Ovary (tissue), 10 donors: ENCODE measurements at places on chromosomes 6 and 20. TPM values are rescaled to one million over a fixed set of nuclear protein-coding genes. Genes with fewer than 3 reads are reported as not detected.
A peak's percentile ranks its signal among the peaks of the same experiment; 100 is the strongest.

DNA sequence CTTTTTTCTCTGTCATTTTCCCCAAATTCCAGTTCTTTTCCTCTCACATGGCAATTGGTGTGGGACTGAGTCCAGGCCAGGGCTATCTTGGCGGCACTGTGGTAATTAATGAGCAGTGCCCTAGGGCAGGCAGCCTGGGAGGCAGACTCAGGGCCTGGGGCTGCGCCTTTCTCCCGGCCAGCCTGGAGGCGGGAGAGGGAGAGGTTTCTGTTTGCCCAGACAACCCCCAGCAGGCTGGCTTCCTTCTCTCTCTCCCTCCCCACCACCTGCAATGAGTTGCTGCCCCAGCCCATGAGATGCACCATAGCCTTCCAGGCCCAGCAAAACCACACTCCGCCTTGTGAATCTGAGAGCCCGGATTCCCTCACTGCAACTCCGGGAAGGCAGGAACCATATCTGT is 15.1 kb upstream of the CCDC167 start:
- H3K4me1 ChIP-seq, result no peaks in the 10 kb centered on the region
- H3K36me3 ChIP-seq, result no peaks in the 10 kb centered on the region
- no peak for DNase-seq
- H3K4me3 ChIP-seq, result no peak overlapping the region
- H3K27ac ChIP-seq, result no peak overlapping the region
- no peaks in the 10 kb centered on the region for H3K27me3 ChIP-seq

Gene ECT2L
- 1.2 TPM for total RNA-seq

Gene NOTCH4
- total RNA-seq, result 7.4 TPM

DNA sequence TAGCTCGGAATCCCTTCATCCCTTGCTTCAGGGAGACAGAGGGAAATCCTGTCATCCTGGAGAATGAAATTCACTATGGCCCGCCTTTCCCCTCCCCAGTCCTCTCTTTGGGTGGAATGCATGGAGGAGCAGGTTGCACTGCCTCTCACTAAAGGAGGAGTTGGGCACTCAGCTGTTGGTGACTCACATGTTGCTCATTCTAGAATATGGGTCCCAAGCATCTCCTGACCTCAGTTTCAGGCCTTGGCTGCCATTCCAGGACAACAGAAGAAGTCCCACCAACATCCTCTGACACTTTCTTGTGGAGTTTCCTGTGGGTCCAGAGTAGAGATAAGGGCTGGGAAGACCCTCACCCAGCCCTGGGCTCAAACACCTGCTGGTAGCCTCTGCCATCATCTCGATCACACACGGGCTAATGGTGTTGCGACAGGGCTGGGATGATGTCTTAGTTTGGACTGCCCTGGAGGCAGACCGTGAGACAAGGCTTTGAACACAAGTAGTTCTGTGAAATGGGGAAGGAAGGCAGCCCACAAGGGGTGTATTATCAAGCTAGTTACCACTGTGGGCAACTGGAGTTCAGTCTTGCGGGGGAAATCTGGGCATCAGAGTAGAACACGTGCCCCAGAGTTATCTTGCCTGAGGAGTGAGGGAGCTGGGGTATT is 52.4 kb upstream of the RNF24 start:
- H3K36me3 ChIP-seq, result no peaks in the 10 kb centered on the region
- H3K27me3 ChIP-seq, result no peaks in the 10 kb centered on the region

DNA sequence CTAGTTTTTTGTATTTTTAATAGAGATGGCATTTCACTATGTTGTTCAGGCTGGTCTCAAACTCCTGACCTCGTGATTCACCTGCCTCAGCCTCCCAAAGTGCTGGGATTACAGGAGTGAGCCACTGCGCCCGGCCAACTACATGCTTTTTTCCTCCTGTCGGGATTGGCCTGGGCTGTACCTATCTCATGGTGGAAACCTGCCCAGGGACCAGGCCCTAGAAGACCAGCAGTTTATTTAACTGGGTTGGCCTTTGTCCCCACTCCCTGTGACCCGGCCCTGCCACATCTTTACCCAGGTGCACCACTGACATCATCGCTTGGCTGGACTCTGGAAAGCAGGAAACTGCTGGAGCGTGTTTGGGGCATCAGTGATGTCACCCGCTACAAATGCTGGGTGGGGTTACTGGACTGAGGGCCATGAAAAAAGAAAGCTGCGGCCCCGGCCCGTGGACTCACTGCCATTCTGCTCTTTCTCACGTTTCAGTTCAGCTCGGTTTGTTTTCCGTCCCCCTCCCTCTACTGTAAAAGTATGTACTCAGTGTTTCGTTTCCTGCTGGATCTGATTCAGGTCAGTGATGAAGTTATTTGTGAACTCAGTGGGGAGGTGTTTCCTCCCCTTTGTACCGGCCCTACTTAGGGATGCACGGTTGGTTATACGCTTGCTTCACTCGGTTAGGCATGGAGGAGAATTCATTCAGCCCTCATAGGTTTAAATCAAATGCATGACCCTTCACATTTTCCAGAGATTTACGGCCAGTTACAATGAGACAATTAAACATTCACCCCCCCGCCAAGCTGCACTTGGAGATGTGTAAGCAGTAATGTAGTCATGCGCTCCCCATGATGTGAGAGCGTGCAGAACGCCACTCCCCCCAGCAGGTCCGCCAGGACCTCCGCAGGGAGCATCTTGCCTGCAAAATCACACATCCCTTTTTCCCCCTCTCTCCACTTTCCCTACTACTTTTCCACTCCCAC is 179.3 kb downstream of the MTHFD1L start:
- H3K4me3 ChIP-seq, result peak overlapping the region; percentile 4
- no peaks in the 10 kb centered on the region for H3K27me3 ChIP-seq
- H3K4me1 ChIP-seq, result peaks cover 10% of the 10 kb centered on the region
- DNase-seq, result peak; percentile 80
- H3K27ac ChIP-seq, result peak overlapping the region; percentile 64

DNA sequence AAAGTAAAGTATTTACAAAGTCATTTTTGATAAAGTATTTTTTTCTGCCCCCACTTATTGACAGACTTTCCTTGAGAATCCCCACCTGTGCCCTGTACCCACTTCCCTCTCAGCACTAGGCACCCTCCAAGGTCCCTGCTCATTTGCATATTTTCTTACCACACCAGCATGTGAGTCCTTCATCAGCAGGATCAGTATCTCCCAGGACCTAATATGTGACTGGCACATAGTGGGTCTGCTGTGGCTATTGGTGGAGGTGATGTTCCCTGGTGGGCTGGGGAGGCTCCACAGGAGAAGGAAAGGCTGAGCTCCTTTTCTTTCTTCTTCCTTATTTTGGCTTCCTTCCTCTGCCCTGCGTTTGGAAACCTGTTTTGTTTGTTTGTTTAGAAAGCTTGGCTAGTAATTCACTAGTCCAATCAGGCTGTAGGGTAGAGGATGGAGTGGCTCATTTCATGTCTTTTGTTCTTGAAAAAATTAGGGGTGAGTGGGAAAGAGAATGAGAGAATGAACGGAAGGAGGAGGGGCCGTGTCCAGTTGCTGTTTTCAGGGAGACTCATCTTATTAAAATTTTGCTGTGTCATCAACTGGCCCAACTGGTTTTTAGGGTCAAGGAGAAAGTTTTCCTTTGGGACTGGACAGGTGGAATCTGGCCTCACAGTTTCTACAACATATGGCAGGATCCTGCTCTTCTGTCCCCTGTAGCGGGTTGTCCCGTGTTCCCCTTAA is 2.8 kb upstream of the RNF24 start:
- no peak overlapping the region for H3K4me3 ChIP-seq
- no peak for DNase-seq
- peaks cover 3% of the 10 kb centered on the region for H3K4me1 ChIP-seq
- no peak overlapping the region for H3K27ac ChIP-seq
- no peaks in the 10 kb centered on the region for H3K27me3 ChIP-seq

DNA sequence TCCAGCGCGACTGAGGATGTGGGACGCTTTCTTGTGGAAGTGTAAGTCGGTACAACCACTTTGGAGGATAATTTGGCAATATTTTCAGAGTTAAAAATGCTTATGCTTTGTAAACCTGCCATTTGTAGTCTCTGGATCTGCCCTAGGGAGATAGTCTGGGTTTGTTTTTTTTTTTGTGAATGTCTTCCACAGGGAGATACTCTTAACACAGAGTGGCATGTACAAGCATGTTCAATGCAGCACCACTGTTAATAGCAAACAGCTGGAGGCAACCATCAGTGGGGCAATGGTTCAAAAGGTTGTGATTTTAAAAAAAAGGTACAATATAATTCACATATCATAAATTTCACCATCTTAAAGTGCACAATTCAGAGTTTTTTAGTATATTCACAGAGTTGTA is 22.4 kb downstream of the SLC9A8 start:
- no peaks in the 10 kb centered on the region for H3K36me3 ChIP-seq
- peaks cover 6% of the 10 kb centered on the region for H3K4me1 ChIP-seq
- no peak overlapping the region for H3K27ac ChIP-seq
- no peak for DNase-seq
- H3K27me3 ChIP-seq, result no peaks in the 10 kb centered on the region
- H3K4me3 ChIP-seq, result no peak overlapping the region

- peaks cover 4% of the 10 kb centered on the region for H3K4me1 ChIP-seq
- no peak for DNase-seq
- H3K36me3 ChIP-seq, result no peaks in the 10 kb centered on the region
- H3K27me3 ChIP-seq, result no peaks in the 10 kb centered on the region
- H3K4me3 ChIP-seq, result no peak overlapping the region
These were observed 2.9 kb upstream of the SOD2 start for GRCh38 chr6:159695984-159696383.

Gene TTBK1
- not detected for total RNA-seq

Gene RIMS1
- total RNA-seq, result 0.24 TPM

Gene DHX16
- total RNA-seq, result 26.0 TPM

- no peaks in the 10 kb centered on the region for H3K4me1 ChIP-seq
- no peak for DNase-seq
- H3K36me3 ChIP-seq, result no peaks in the 10 kb centered on the region
- H3K27ac ChIP-seq, result no peak overlapping the region
- H3K4me3 ChIP-seq, result no peak overlapping the region
These were observed 61.2 kb downstream of the ELOVL5 start for GRCh38 chr6:53287336-53288225.

- H3K4me1 ChIP-seq, result no peaks in the 10 kb centered on the region
- no peaks in the 10 kb centered on the region for H3K27me3 ChIP-seq
- H3K27ac ChIP-seq, result no peak overlapping the region
- no peaks in the 10 kb centered on the region for H3K36me3 ChIP-seq
These were observed 59.7 kb downstream of the BTBD9 start for GRCh38 chr6:38580030-38580429.

DNA sequence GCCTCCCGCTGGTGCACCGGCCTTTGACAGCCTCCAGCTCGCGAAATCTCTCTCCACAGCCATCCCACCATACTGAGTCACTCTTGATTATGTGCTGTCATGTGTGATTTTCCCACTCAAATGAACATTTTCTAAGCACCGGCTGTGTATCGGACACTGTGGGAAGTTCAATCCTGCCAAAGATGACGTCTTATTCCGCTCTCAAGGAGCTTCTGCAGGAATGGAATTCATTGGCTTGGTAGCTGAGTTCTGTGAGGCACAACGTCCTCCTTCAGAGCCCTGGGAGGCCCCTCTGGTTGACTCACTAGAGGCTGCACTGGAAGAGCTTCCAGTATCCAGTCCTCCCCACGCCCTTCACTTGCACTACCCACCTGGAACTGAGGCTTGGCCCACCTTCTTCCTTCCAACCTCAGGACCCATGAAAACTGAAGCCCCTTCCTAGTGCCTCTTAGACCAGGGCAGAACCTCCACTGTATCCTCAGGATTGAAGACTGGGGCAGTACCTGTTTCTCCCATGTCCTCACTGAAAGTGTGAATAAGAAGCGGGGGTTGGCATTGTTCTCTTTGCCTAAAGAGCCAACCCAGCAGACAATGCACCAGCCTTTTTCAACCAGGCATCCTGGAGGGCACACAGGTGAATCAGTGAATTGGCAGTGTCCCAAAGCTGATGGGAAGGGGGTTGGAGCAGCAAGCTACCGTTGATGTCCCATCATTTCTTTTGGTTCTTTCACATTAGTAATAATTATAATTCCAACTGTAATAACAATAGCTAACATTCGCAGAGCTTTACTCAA is 1.7 kb downstream of the UNC5CL start:
- no peak for DNase-seq
- no peak overlapping the region for H3K4me3 ChIP-seq
- H3K4me1 ChIP-seq, result no peaks in the 10 kb centered on the region
- H3K27me3 ChIP-seq, result no peaks in the 10 kb centered on the region
- no peak overlapping the region for H3K27ac ChIP-seq

DNA sequence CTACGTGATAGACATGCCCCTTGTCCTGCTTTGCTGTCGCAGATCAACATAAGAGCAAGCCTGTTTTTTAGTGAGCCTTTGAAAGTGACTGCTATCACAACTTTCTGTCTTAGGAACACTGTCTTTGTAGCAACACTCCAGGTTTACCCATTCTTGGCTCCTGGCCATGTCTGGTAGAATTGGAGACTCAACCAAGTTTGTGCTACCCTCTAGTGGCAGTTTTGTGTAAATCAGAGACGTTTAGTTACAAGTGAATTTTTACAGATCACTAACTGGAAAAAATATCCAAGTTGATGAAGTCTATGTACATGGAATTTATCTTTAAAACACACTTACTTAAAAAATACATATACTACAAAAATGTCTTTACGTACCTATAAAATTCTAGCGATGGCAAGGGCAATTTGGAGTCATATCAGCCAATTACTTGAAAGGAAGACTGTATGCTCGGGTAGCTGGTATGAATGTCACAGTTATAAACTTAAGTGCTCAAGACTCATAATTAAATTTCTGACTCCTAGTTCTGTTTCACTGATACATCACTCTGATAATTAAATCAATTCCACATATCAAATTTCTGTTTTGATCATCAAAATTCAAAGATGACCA is 101.4 kb downstream of the ADGB start:
- no peak for DNase-seq
- H3K27ac ChIP-seq, result no peak overlapping the region
- no peak overlapping the region for H3K4me3 ChIP-seq
- no peaks in the 10 kb centered on the region for H3K27me3 ChIP-seq

Gene DEFB127
- not detected for total RNA-seq

DNA sequence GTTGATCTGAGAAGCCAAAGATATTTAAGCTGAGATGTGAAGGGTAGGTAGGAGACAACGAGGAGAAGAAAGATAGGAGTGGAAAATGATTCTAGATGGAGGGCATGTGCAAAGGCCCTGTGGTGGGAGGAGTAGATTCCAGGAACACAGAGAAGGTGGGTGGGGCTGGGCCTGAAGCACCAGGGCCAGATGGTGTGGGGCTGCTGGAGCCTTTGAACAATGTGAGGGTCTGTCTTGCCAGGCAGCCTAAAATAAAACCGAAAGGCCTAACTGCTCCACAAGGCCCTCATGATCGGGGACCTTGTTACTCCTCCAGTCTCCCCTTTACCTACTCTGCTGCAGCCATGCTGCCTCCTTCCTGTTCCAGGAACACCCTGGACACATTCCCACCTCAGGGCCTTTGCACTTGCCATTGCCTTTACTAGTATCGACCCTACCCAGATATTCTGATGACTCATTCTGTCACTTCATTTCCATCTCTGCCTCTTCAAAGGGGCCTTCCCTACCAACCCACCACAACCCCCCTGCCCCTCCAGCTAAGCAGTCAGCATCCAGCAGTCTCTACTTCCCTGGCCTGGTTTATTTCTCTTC is 20.0 kb downstream of the FAM110A start:
- H3K27ac ChIP-seq, result no peak overlapping the region
- H3K36me3 ChIP-seq, result no peaks in the 10 kb centered on the region
- no peak overlapping the region for H3K4me3 ChIP-seq
- H3K4me1 ChIP-seq, result no peaks in the 10 kb centered on the region
